Esophagus mucosa (tissue), 1 donor: ENCODE measurements at places on chromosomes 3 and 15. TPM values are rescaled to one million over a fixed set of nuclear protein-coding genes. Genes with fewer than 3 reads are reported as not detected.

DNA sequence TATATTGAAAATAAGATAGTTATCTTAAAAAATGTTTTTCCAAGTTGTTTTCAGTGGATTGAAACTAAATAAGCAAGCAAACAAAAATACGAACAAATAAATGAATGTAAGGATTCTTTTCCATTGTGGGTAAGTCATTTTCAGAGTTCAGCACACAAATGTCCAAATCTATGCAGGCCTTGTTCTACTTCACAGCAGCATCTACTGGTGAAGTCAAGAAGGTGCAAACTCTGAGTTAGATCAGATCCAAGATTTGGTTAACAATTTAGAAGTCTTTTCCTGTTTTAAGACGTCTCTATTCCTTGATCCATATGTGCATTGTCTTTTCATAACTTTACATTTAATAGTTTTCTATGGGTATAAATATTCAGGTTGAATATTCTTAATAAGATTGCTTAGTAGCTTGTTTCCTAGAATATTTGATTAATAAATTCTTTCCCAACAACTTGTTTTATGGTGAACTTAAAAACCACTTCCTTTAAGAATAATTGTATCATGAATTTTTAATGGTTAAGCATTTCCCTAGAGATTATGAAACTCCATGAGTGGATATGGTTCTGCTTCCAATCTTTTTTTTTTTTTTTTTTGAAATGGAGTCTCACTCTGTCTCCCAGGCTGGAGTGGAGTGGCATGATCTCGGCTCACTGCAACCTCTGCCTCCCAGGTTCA, 10.5 kb downstream of the PTX3 start:
- no peak for ATAC-seq

DNA sequence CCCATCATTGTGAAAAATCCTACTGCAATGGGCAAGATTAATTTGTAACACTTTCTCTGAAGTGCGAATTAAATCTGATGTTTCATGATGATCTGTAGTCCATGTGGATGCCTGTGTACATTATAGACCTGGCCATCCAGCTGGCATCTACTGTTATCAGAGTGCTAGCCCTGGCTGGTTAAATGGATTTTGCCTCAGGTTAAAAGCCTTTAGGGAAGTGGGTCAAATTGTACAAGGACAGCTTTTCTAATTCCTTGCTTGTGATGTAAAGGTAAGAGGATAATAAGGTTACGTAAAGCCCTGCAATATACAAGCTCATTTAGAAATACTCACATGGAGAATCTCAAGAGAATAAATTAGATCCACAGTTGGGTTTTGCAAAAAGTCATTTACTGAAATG, 138.2 kb downstream of the EPHA3 start:
- ATAC-seq, result no peak

- ATAC-seq, result peak; percentile 10
Measured at GRCh38 chr3:195450731-195451229, 8.0 kb upstream of the ACAP2 start.

DNA sequence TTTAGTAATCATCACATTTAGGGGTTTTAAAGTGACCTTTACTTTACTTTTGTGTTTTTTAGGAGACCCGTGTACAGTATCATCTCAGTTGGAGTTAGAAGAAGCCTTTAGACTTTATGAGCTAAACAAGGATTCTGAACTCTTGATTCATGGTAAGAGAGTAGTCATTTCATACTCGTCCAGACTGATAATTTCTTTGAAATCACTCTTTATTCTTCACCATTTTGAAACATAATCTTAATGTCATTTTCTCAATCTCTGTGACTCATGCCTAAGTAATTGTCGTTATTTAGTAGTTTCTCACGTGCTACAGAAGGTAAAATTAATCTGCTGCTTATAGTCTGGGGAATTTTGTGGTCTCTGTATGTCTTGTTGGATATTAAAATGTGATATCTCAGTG, 37.7 kb downstream of the PRKCI start:
- no peak for ATAC-seq

DNA sequence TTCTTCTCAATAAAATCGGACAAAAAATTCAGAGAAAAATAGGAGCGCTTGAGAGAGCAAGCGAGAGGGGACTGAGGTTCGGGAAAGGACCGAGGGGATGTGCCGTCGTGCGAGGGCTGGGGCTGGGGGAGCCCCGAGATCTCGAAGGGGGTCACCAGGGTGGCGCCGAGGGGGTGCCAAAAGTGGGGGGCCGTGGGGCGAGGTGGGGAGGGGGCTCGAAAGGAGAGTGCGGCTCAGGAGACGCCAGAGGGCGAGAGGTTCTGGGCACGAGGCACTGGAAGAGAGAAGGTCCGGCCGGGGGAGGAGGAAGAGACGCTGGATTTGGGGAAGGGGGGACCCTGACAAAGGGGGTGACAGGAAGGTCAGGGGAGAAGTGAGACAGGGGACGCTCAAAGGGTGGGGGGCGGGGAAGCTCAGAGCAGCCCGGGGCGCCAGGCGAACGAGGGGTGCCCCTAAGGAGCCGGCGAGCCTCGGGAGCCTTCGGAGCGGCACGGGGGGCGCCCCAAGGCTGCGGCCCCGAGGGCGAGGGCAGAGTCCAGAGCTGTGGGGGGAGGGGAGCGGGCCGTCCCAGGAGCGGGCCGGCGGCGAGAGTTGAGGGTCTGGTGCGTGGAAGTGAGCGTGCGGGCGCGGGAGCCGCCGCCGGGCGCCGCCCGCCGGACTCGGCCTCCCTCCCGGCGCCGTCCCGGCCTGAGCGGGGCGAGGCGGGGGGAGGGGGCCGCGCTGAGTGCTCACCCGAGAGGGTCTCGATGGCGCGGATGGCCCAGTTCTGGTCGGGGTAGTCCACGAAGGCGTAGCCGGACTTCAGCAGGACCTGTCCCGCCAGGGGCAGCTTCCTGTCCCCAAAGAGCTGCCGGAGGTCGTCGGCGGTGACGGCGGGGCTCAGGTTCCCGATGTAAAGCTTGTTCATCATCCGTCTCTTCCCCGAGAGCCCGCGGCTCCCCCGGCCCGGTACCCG, 514 bp downstream of the IGF2BP2 start:
- ATAC-seq, result peak; percentile 27

GRCh38 chr3:134846911-134847317, 51.9 kb downstream of the EPHB1 start:
- peak; percentile 62 for ATAC-seq

GRCh38 chr3:172614340-172615274, 91.4 kb upstream of the TNFSF10 start:
- peak; percentile 49 for ATAC-seq

GRCh38 chr3:69739204-69740102, at the start of gene MITF:
Gene MITF, plus strand, starts transcription at chr3:69739464. Its CDS starts 134 bp downstream, at chr3:69739598.
- peak; percentile 98 for ATAC-seq

DNA sequence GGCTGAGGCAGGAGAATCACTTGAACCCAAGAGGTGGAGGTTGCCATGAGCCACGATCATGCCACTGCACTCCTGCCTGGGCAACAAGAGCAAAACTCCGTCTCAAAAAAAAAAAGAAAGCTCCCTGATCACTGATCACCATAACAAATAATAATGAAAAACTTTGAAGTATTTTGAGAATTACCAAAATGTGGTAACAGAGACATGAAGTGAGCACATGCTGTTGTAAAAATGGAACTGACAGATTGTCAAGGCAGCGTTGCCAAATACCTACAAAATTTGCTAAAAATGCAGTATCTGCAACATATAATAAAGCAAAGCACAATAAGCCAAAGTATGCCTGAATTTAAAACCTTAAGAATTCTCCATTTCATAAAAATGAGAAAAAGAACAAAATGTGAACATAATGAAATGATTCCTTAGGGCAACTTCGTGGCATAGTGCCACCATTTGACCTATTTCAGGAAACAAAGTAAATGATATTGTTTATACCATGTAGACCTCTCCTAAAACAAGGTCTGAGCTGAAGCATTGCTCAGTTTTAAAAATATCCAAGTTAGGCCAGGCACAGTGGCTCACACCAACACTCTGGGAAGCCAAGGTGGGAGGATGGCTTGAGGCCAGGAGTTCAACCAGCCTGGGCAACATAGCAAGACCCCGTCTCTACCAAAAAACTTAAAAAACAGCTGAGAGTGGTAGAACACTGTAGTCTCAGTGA, 5.8 kb downstream of the USP4 start:
- ATAC-seq, result no peak

DNA sequence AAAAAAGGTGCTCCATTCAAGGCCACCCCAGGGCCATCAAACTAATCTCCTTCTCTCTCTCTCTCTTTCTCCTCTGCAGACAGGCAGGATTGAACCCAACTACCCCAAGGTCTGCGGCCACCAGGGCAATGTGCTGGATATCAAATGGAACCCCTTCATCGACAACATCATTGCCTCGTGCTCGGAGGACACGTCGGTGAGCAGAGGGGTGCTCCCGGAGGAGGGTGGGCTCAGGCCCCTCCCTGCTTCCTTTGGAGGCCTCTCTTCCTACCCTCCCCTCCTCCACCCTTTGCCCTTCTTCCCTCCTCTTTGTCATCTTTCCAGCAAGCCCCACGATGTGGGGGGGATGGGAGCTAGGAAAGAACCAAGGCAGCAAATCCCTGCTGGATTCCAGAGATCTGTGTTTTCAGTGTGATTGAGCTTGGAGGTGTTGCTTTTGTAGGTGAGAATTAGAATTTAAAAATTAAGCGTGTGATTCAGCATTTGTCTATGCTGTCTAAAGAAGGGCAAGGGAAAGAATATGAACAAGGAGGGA, 116.3 kb downstream of the CORO2B start:
- no peak for ATAC-seq

DNA sequence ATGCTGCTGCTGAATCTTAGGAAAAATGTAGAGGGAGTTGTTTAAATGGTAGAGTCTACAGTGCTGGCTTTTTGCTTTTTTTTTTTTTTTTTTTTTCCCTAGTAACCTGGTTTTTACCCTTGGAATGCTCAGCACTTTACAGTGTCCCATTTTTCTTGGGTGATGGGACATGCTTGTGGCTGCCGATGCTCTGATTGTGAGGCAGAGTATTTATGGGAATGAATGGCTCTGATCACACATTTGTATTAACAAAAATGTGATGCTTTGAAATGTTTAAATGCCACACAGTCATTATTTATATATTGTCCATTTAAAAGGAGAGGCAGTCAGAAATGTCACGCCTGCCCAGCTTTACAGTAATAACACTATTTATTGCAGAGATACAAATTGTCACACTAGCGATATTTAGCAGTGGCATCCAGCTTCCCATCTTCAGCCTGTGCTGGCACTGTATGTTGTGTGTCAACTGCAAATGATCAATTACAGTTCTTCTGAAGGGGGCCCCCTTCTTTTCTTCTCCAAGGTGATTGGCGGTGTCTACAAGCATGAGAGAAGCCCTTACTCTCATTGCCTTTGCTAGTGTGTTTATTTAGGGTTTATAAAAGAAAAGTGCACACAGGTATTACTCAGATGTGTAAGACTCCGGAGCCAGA, 30.9 kb upstream of the IGF1R start:
- no peak for ATAC-seq

- no peak for ATAC-seq
Measured at GRCh38 chr15:100924436-100924835, 5.3 kb downstream of the LRRK1 start.

GRCh38 chr3:105826778-105827634, 41.8 kb downstream of the CBLB start:
- ATAC-seq, result no peak

GRCh38 chr3:47283591-47284364, 1.0 kb downstream of the KLHL18 start:
- no peak for ATAC-seq

- ATAC-seq, result no peak
Measured at GRCh38 chr15:68524753-68525584, 53.8 kb upstream of the CORO2B start.

DNA sequence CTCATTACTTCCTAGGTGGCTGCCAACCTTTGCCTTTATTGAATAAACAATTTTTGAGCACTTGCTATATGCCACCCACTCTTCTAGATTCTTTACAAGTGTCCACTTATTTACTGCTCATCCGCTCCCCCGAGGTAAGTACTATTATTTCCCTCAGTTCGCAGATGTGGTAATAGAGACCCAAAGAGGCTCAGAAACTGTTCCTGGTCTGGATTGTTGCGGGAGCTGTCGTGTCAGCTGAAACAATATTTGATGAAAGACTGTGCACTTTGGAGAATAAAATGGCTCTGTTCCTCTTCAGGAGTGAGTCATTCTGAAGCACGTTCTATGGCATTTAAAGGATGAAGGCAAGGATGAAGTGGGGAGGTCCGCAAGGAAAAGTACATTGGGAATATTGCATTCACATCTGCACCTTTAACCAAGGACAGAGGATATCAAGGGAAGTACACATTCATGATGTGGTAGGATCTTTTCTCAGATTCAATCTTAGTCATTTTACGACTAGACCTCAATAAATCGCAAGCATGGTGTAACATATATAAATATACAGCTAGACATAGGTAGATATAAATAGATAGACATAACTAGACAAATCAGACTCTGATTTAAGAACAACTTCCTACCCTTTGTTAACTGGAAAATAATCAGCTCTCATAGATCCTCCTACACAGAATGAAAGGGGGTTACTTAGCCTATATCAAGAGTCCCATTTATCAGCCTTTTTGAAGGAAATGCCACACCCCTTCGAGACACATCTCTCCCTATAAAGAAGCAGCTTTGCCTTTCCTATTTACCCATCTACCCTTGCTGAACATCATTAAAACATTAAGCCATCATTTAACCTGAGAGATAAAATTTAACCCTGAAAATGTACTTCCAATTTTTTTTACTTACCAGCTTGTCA, 70.3 kb downstream of the RORA start:
- no peak for ATAC-seq

DNA sequence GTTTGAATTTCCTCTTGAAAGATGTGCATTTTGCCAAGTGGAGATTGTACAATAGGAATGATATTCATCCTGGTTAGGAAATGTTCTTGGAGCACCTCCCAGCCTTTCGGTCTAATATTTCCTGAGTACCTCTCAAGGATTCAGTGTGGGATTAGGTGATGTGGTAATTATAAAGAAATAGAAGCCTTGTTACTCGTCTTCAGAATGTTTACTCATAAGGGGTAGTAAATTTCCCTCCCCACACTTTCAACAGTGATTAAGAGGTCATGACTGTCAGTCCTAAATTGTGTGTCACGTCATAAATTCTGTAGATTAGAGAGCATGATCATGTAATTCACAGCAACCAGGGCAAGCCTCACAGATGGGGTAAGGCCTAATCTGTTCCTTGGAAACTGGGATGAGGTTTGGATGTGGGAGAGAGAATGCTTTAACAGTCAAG, 633.1 kb upstream of the TBL1XR1 start:
- peak; percentile 76 for ATAC-seq

GRCh38 chr3:176951144-176951543, 246.1 kb downstream of the TBL1XR1 start:
- ATAC-seq, result no peak

- no peak for ATAC-seq
Measured at GRCh38 chr15:36109943-36110658, 469.3 kb upstream of the CDIN1 start.

GRCh38 chr3:185521349-185522138, 22.7 kb upstream of the TMEM41A start:
- no peak for ATAC-seq

The GOLGA6L25 gene
- total RNA-seq, result not detected

The KY gene
- total RNA-seq, result not detected

The ANKUB1 gene
- not detected for total RNA-seq

The C15orf40 gene
- 18.7 TPM for total RNA-seq

The COL6A5 gene
- 0.16 TPM for total RNA-seq

The TYRO3 gene
- 13.4 TPM for total RNA-seq

The CMTM8 gene
- total RNA-seq, result 1.00 TPM

The HEMK1 gene
- 11.0 TPM for total RNA-seq

The UACA gene
- total RNA-seq, result 33.4 TPM

The TMEM43 gene
- total RNA-seq, result 55.7 TPM

The GOLGA8K gene
- not detected for total RNA-seq

The ELL3 gene
- 12.7 TPM for total RNA-seq
